Stimulated activated memory B cell treated with anti-CD40 and anti-IgM and Interleukin-4, amounts not matched to agents 10 μg/mL and 1 μg/mL and 100 μg/mL, for 72 hours (primary cell): ENCODE measurements at places on chromosomes 1 and 21.

GRCh38 chr1:101022294-101022693 lies 3.3 kb downstream of the DPH5 start:
- no peak for ATAC-seq

GRCh38 chr21:31201144-31201543 lies 142.9 kb downstream of the TIAM1 start:
- ATAC-seq: no peak

GRCh38 chr1:29281571-29281970 lies 45.2 kb downstream of the PTPRU start:
- ATAC-seq: no peak

DNA sequence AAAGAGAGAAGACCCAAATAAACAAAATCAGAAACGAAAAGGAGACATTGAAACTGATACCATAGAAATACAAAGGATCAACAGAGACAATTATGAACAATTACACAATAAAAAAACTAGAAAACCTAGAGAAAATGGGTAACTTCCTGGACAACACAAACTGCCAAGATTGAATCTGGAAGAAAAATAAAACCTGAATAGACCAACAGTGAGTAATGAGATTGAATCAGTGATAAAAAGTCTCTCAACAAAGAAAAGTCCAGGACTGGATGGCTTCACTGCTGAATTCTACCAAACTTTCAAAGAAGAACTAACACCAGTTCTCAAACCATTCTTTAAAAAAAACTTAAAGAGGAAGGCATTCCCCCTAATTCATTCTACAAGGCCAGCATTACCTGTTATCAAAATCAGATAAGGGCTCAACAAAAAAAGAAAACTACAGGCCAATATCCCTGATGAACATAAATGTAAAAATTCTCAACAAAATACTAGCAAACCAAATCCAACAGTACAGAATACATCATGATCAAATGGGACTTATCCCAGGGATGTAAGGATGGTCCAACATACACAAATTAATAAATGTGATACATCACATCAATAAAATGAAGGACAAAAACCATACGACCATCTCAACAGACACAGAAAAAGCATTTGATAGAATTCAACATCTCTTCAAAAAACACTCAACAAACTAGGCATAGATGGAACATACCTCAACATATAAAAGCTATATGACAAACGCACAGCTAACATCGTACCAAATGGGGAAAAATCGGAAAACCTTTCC lies 119.9 kb downstream of the ACBD6 start:
- ATAC-seq: no peak

GRCh38 chr1:37633040-37633937 lies 1.4 kb downstream of the RSPO1 start:
- no peak for ATAC-seq
